ENCODE measurements at places on chromosomes 2 and 18. TPM values are rescaled to one million over a fixed set of nuclear protein-coding genes. Genes with fewer than 3 reads are reported as not detected.

DNA sequence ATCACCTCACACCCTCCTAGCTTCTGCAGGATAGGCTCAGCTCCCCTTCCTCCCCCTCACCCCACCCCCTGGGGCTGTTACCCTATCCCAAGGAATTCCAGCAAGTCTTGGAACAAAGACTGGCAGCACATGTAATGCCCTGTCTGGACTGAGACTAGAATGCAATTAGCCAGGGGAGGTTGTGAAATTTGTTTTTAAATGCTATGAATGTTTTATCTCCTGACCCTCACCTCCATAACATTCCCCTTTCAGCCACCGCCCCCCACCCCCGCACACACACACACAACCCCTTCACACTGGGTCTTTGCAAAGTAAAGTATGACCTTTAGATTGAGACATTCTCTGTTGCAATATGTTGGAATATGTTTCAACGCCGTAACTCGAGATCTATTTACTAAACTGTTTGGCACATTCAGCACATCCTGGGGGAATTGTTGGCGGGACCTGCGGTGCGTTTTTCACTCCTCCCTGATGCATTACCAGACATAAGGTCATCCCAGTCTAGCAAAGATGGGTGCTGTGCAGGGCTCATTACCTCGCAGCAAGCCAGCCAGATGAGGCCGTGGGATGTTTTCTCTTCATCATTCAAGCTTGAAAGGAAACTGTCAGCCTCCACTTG lies 290.7 kb upstream of the SLC14A2 start:
- no peak overlapping the region for H3K4me3 ChIP-seq
- no peaks in the 10 kb centered on the region for H3K27me3 ChIP-seq
- peak; percentile 68 for DNase-seq
- H3K4me1 ChIP-seq, result peaks cover 12% of the 10 kb centered on the region

- H3K4me3 ChIP-seq, result no peak overlapping the region
- H3K4me1 ChIP-seq, result no peaks in the 10 kb centered on the region
- H3K36me3 ChIP-seq, result no peaks in the 10 kb centered on the region
- H3K27me3 ChIP-seq, result no peaks in the 10 kb centered on the region
Observed at GRCh38 chr2:105489168-105489878, 90.5 kb upstream of the FHL2 start.

GRCh38 chr2:215361876-215362561 lies 50.2 kb downstream of the ATIC start:
- H3K27me3 ChIP-seq, result no peaks in the 10 kb centered on the region
- no peak for DNase-seq
- no peak overlapping the region for H3K27ac ChIP-seq
- no peaks in the 10 kb centered on the region for H3K4me1 ChIP-seq
- peaks cover 31% of the 10 kb centered on the region for H3K36me3 ChIP-seq

The LOXL3 gene
- 11.1 TPM for total RNA-seq

DNA sequence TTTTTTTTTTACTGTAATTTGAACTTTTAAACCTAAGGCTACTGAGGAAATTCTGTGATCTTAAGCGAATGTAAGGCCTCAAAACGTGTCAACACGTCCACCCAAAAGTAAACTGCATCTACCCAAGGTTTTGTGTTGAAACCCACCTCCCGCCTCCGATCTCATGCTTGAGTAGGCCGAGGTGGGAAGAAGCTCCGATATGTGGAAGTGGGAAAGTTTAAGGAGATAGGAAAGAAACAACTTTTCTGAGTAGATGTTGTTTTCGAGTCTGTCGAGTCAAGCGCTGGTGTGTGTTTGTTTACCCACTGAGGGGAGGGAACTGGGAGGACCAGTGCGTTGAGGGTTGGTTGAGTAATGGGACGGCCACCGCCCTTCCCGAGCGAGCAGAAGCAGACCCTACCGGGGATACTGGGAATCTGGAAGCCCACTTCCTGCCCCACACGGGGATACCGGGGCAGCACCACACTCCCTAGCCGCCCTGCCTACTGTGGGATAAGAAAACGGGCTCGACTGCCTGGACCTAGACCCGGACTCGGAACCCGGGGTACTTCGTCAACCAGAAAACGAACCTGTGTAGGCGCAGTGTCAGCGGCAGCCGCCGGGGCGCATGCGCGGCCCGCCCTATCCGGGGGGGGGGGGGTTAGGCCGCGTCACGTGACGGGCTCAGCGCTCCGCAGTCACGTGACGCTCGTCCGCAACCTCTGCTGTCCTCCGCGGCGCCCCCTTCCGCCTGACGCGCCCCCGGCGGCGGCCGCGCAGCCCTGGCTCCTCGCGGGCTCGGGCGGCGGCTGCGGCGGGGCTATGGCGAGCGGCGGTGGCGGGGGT lies at the start of gene RETREG2:
TSS of gene RETREG2 (plus strand) at position 724 of the 825 bp plus-strand sequence. CDS start at position 802, 78 bp downstream.
- no peaks in the 10 kb centered on the region for H3K27me3 ChIP-seq
- peaks cover 23% of the 10 kb centered on the region for H3K4me1 ChIP-seq
- peak; percentile 92 for DNase-seq
- H3K36me3 ChIP-seq, result peaks cover 31% of the 10 kb centered on the region
- peak within 1 kb of the TSS; percentile 98 for H3K27ac ChIP-seq

GRCh38 chr2:185643434-185643833 lies 95.2 kb upstream of the FSIP2 start:
- no peaks in the 10 kb centered on the region for H3K27me3 ChIP-seq
- no peak overlapping the region for H3K27ac ChIP-seq
- H3K36me3 ChIP-seq, result no peaks in the 10 kb centered on the region
- H3K4me3 ChIP-seq, result no peak overlapping the region
- no peak for DNase-seq

DNA sequence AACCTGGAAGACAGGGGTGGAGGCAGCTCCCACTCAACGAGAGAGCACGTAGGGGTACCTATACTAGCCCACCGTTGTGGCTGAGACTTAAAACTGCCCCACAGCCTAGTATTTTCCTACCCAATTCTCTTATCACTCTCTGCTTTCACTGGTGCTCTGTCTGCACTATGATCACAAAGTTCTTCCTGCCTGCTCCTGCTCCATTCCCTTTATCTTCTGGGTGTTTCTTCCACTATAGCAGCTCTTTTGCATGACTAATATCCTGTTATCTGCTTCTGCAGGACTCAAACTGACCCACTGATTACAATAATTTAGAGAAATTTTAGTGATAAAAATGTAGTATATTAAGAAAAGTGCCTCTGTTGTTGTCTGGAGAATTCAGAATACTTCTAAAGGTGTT lies 184.8 kb downstream of the LRP1B start:
- no peak overlapping the region for H3K27ac ChIP-seq
- H3K4me3 ChIP-seq, result no peak overlapping the region
- no peaks in the 10 kb centered on the region for H3K27me3 ChIP-seq
- H3K4me1 ChIP-seq, result no peaks in the 10 kb centered on the region
- no peaks in the 10 kb centered on the region for H3K36me3 ChIP-seq

The LYPD6 gene
- total RNA-seq, result 0.80 TPM

GRCh38 chr2:231190531-231191197 lies 7.8 kb upstream of the ARMC9 start:
- DNase-seq, result peak; percentile 76
- H3K27ac ChIP-seq, result peak overlapping the region; percentile 81
- H3K4me1 ChIP-seq, result no peaks in the 10 kb centered on the region
- H3K27me3 ChIP-seq, result no peaks in the 10 kb centered on the region
- no peaks in the 10 kb centered on the region for H3K36me3 ChIP-seq
- H3K4me3 ChIP-seq, result no peak overlapping the region

DNA sequence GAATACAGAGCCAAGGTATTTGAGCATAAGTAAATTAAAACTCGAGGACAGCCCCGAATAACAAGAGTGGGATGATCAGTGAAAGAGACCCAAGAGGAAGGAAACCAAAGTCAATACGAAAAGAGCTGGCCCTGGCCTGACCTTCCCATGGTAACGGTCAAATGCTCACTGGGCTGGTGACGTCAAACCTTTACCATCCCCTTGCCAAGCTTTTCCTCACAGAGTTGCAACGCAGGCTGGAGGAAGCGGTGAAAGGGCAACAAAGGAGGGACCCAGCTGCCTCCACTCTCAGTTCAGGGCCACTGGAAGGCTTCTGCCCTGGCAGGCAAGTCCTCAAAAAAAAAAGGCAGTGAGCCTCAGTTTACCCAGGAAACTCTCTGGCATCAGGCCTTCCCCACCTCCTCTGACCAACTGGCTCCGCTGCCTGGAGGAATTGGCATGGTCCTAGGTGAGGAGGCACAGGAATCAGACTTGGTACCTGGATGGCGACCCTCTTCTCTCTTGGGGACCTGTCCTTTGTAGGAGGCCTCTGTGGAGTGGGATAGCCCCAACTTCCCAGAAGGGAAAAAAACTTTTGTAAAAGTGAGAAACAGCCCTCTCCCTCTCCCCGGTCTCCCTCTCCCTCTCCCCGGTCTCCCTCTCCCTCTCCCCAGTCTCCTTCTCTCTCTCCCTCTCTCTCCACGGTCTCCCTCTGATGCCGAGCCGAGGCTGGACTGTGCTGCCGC lies 212.4 kb downstream of the ANAPC1 start:
- no peak overlapping the region for H3K4me3 ChIP-seq
- no peak overlapping the region for H3K27ac ChIP-seq
- peak; percentile 49 for DNase-seq
- H3K27me3 ChIP-seq, result no peaks in the 10 kb centered on the region

GRCh38 chr18:5958822-5959221 lies 63.5 kb upstream of the TMEM200C start:
- no peak overlapping the region for H3K4me3 ChIP-seq
- H3K36me3 ChIP-seq, result no peaks in the 10 kb centered on the region
- no peak overlapping the region for H3K27ac ChIP-seq
- no peaks in the 10 kb centered on the region for H3K27me3 ChIP-seq
- DNase-seq, result no peak
- H3K4me1 ChIP-seq, result no peaks in the 10 kb centered on the region

DNA sequence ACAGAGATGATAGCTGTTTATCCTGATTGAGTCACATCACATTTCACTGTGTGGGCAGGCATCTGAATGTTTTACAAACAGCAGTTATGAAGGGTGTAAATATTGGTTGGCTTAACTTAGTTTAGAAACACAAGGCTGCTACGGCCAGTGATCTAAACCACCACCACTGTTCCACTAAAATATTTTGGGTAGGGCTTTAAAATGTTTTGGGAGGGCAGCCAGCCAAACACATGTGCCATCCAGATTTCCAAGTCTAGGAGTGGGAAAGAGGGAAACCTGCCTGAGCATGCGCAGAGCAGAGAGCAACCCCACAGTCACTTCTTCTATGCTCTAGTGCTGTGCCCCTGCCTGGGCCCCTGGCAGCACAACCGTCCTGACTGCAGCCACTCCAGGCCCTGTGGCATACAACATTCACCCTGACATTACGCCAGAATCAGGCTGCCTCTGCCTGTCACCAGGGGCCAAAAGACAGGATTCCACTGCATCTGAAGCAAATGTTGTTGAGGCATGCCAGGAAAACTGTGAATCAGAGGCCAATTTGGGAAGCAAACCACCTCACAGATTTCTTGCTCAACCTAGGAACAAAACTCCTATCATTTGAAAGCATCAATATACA lies 74.8 kb upstream of the COL5A2 start:
- no peak overlapping the region for H3K4me3 ChIP-seq
- no peaks in the 10 kb centered on the region for H3K4me1 ChIP-seq
- H3K36me3 ChIP-seq, result no peaks in the 10 kb centered on the region
- no peak overlapping the region for H3K27ac ChIP-seq
- H3K27me3 ChIP-seq, result no peaks in the 10 kb centered on the region

DNA sequence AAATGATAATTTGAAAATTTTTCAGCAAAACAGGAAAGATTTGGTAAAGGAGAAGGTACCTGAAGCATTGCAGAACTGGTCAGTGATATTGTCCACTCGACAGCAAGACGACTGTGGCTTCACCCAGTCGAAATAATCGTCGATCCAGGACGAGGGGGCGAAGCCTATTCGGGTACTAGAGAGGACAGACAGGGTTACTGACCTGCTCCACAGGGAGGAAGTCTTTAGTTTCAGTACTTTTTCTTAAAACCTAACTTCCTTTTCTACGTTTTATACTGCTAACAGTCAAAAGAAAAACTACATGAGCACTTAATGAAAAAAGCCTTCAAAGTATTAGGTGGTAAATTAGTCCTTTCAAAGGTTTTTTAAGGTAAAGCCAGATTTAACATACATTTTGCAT lies 36.0 kb downstream of the RMC1 start:
- H3K4me3 ChIP-seq, result no peak overlapping the region
- no peaks in the 10 kb centered on the region for H3K4me1 ChIP-seq
- no peak overlapping the region for H3K27ac ChIP-seq
- no peak for DNase-seq

The CYP27C1 gene
- 0.06 TPM for total RNA-seq

DNA sequence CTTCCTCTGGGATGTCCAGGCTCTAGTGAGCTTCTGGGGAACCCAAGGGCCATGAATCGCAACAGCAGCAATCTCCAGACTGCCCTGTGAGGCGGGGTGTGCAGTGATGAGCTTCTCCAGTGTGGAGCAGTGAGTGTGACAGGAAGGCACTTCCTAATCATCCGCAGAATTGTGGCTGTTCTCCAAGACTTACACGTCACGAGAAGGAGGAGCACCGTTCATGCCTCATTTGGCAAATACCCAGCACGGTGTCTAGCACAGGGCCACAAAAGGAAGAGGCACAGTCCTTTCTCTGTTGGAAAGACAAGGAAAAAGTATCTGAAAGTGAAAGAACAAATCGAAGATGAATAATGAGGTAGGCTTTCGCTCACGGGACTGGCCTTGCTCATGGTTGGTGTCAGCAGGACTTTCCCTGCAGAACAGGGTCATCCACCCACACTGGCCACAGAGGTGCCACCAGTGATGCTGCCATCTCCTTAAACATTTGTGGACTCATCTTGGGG lies 125.1 kb upstream of the HAAO start:
- peak; percentile 94 for DNase-seq
- H3K4me1 ChIP-seq, result peaks cover 10% of the 10 kb centered on the region
- no peaks in the 10 kb centered on the region for H3K27me3 ChIP-seq
- no peak overlapping the region for H3K4me3 ChIP-seq
- no peaks in the 10 kb centered on the region for H3K36me3 ChIP-seq

GRCh38 chr2:192379736-192380135 lies 185.0 kb upstream of the TMEFF2 start:
- H3K4me1 ChIP-seq, result no peaks in the 10 kb centered on the region
- no peak for DNase-seq
- no peak overlapping the region for H3K27ac ChIP-seq
- H3K36me3 ChIP-seq, result no peaks in the 10 kb centered on the region
- H3K4me3 ChIP-seq, result no peak overlapping the region
- no peaks in the 10 kb centered on the region for H3K27me3 ChIP-seq

GRCh38 chr2:66498289-66498975 lies 63.5 kb downstream of the MEIS1 start:
- H3K27ac ChIP-seq, result no peak overlapping the region
- peaks cover 52% of the 10 kb centered on the region for H3K4me1 ChIP-seq
- no peak overlapping the region for H3K4me3 ChIP-seq
